Prostate gland (tissue), 2 donors: ENCODE measurements at places on chromosomes 5 and 9. TPM values are rescaled to one million over a fixed set of nuclear protein-coding genes. Genes with fewer than 3 reads are reported as not detected.

GRCh38 chr9:105150991-105151685, 93.3 kb upstream of the SLC44A1 start:
- DNase-seq, result no peak

GRCh38 chr5:175750511-175750931, 92.7 kb downstream of the HRH2 start:
- DNase-seq, result no peak

GRCh38 chr5:107539726-107540330, 130.9 kb downstream of the EFNA5 start:
- DNase-seq, result no peak

GRCh38 chr5:177459819-177460628, 13.4 kb downstream of the DBN1 start:
- no peak for DNase-seq

DNA sequence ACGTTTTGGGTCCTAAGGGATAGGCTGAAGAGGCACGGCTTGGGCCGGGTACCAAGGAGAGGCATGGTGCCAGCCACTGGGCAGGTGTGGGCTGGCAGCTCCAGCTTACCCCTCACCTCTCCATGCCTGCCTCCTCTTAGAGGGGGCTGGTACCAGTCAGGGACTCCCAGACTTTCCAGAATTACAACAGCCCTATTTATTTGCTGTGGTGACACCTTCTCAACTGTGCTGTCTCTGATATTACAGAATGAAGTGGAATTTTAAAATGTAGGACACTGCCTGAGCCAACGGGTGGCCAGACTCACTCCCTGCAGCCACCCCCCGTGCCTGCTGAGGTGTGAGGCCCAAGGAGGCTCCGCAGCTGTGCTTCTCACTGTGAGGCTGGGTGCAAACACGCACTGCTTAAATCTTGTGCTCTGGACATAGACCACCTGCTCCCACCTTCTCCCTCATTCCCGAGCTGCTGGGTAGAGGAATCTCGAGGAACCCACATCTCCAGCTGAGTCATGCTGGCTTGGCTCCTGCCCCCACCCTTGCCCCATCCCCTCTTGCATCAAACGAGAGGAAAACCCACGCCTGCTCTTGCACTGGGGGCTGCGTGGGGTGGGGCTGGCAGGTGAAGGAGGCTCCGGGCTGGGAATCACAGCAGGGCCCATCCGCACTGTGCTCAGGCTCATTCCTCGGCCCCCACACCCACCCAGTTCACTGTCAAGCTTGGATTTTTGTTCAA, 47.9 kb downstream of the PRRT1B start:
- no peak for DNase-seq

GPR21 gene
- not detected for total RNA-seq
